Cortex of kidney (tissue), 1 donor: ENCODE measurements at places on chromosomes 12 and 14.

DNA sequence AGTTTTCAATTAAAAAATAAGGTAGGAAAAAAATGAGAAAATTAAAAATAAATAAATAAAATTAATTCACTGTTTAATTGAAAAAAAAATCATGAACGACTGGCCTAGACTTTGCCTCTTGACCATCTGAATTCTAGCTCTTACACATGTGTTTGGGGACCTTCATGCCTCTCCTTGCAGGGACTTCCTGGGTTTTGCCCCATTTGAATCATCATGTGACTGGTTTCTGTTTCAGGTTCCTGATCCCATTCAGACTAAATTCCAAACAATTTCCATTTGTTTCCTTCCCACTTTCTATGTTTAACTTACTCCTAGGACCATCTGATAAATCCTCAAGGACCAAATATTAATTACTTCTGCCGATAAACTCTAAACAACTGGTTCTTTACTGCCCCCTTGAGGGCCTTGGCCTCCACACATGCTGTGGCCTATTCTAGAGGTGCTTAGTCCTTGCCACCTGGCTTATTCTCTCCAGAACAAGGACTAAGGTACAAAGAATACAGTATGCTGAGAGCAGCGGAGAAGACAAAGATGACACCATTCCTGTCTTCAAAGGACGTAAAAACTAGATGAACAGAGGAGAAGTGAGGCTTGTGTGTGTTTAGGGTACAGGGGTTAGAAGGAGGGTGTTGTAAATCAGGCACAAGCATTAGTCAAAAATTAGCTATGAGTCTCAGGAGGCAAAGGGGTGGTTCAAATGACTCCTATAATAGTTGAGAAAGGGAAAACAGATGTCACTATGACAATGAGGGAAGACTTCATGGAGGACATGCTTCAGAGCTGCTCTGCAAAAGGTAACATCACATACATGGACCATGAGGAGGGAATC lies 125.8 kb upstream of the AVPR1A start:
- no peak for DNase-seq

GRCh38 chr14:60363275-60363674 lies 114.3 kb downstream of the PPM1A start:
- no peak for DNase-seq

DNA sequence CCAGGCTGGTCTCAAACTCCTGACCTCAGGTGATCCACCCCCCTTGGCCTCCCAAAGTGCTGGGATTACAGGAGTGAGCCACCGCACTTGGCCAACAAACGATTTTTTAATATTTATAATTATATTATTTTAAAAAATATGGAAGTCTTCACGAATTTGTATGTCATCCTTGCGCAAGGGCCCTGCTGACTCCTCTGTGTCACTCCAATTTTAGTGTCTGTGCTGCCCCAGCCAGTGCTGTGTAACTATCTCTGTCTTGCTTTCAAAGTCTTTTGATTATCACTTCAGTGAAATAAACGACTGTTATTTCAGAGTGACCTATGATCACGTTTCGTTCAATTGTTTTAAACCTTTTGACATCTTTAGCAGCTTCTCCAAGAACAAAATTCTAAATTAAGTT lies 13.1 kb upstream of the MMP17 start:
- DNase-seq: no peak

GRCh38 chr12:119459481-119459880 lies 125.0 kb downstream of the CCDC60 start:
- DNase-seq: no peak

DNA sequence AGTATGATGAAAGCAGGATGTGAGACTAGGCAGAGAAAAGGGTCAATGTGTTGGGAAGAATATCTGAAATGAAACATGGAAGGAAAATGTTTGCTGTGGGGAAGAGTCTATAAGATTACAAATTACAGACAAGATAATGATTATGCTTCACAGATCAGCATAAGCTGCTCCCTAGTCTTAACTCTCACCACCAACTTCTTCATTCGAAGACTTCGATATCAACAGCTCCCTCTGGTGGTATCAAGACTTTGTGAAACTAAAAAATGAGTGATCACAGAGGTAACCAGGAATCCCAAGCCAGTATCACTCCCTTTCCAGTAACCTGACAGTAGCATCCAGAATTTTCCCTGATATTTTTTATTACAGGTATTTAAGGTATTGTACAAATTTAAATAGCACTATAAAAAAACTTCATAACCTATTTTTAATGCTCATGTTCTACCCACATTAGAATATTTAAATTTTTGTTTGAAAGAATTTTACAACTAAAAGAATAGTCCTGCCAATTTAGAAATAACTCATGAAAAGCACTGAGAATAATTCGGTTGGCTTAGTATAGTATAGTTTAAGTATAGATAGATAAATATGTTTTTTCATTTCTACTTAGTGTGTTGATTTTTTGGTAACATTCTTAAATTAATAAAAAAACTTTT lies 84.4 kb downstream of the C2CD5 start:
- no peak for DNase-seq

DNA sequence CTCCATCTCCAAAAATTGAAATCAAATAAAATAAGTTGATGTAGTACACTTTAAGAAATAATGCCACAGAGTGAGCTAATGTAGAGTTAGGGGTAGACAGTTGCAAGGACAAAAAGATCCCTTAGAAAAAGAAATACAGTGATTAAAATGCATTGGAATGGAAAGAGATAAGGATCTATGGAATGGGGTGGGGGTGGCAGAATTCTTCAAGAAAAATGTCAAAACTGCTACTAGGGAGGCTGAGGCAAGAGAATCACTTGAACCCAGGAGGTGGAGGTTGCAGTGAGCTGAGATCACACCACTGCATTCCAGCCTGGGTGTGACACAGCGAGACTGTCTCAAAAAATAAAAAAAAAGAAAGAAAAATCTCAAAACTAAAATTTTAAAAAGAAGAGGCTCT lies 6.5 kb downstream of the OLR1 start:
- no peak for DNase-seq

GRCh38 chr12:104054681-104055346 lies 4.8 kb upstream of the GLT8D2 start:
- no peak for DNase-seq

- no peak for DNase-seq
These were observed 64.4 kb downstream of the SERPINA3 start for GRCh38 chr14:94676495-94677185.

- DNase-seq: no peak
These were observed 46.6 kb upstream of the PLEKHG6 start for GRCh38 chr12:6263931-6264330.

DNA sequence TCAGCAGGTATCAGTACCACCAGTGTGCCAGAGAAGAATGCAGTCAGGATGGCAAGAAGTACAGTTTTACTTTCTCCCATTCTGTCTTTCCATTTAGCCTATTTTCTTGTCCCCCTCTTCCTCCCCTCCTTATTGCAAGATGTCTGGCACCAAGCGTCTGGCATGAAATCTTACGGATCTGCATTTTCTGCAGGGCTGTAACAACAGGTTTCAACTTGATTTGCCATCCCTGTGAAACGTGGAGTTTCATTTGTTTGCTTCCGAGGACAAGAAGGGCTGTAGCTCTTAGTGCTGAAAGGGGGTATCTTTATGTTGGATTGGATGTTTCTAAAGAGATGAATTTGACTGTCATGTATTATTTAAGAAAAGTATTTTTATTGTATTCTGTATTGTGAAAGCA lies 1110.6 kb downstream of the BCL11B start:
- DNase-seq: no peak

GRCh38 chr12:99135376-99135775 lies 490.3 kb downstream of the APAF1 start:
- no peak for DNase-seq

DNA sequence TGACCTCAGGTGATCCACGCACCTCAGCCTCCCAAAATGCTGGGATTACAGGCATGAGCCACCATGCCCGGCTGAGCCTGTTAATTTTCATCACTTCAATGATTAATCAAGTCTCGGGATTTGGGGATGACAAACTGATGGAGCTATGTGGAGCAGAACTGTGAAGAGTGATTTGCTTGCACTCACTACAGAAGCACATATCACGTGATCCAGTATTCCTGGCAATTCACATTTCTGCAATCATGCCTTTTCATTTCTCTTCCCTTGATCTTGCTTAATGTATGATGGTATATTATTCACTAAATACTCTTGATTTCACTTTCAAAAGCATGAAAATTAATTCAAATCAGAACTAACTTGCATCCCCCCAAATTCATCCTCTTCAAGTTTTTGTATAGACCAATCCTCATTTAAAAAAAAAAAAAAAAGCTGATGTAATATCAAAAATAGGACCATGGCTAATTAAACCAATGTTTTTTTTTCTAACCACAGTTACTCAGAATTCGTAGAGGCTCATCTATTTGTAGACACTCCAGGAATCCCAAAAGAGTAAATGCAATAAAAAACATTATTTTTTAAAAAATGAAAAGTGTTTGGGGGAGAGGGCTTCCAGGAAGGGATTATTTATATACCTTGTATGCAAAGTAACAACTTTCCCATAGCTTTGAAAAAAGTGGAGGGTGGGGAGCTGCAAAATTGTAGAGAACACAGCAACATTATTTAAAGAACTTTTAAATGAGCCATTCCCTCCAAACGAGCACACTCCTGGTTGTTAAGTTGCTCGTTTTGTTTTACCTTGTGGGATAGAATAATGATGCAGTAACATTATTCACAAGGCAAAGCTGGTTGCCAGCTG lies 7.0 kb upstream of the ATXN2 start:
- DNase-seq: no peak

GRCh38 chr12:51028813-51029150 lies 2.6 kb upstream of the SLC11A2 start:
- DNase-seq: no peak

GRCh38 chr12:101792046-101792931 lies 38.5 kb downstream of the GNPTAB start:
- DNase-seq: no peak

- no peak for DNase-seq
These were observed 394 bp upstream of the AMIGO2 start for GRCh38 chr12:47079981-47080724.

DNA sequence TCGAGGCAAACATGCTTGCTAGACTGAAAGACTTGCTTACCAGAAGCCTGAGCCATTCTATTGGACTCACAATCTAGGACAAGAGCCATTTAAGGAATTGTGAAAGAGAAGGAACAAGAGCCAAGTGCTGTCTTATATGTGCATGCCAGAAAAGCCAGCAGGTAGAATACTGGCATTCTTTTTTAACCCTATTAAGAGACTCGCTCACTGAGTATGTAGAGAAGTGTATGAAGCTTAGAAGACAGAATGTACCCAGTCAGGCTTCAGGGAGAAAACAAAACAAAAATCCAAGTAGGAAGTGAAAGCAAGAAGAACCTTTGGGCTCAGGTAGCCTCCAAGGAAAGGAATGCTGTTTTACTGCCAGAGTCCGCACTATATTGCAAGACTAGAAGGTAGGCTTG lies 65.9 kb downstream of the DCAF5 start:
- DNase-seq: no peak

- DNase-seq: no peak
These were observed 22.9 kb upstream of the CCND2 start for GRCh38 chr12:4250691-4251090.
